ENCODE measurements at places on chromosomes 7 and 10.

DNA sequence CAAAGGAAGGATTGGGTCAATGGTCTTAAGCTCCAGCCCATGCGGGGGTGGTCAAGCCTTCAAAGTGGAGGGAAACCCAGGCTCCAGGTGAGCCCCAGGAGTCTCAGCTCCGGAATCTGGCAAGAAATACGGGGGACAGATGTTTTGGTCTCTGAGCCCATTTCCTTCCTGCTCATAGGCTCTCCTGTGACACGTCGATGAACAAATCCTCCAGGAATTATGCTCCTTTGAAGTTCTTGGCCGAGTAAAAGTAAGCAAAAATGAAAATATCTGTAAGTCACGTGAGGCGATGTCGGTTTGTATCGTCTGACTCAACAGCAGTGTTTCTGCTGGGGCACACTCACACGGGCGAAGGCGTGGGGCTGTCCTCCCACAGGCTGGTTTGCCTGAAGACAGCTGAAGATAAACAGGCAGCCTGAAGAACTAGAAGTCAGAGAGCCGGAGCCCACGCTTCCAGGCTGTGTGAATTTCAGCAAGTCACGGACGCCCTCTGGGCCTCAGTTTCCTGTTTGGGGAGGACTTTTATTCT, 52.6 kb upstream of the SMNDC1 start:
- no peak for DNase-seq

GRCh38 chr7:29335188-29336083, 140.9 kb downstream of the CHN2 start:
- no peak for DNase-seq

DNA sequence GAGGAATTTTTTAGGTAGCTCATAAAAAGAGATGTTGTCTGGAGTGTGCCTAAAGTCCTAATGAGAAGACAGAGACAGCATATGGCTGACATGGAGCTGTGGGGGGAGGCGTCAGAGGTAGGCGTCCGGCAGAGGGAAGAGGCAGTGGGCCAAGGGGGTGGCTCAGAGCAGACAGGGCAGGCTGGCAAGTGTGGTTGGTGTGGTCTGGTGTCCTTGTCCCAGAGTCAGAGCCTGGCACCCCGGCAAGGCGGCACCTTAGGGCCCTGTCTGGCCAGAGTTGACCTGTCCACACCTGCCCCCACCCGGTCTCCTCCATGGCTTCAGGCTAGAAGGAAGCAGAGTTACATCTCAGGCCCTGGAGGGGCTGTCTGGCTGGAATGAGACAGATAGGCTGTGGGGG, 220.3 kb upstream of the ZNF32 start:
- no peak for DNase-seq

DNA sequence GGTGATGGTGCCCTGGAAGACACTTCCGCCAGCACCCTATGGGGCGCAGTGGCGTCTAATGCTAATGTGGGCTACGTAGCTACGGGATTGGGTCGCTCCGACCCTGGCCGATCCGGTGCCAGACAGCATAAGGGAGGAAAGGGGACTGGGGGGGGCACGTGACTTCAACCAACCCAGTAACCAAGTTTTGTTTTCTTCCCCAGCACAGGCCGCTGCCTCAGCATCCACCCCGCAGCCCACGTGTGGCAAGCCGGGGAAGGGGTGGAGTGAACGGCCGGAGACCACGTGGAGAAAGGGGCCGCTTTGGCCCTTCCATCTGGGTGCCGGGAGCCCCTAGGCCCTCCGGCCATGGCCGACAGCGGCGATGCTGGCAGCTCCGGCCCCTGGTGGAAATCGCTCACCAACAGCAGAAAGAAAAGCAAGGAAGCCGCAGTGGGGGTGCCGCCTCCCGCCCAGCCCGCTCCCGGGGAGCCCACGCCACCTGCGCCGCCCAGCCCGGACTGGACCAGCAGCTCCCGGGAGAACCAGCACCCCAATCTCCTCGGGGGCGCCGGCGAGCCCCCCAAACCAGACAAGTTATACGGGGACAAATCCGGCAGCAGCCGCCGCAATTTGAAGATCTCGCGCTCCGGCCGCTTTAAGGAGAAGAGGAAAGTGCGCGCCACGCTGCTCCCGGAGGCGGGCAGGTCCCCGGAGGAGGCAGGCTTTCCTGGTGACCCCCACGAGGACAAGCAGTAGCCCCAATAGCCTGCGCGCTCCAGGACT, 2.5 kb downstream of the PRR15 start:
- DNase-seq: no peak
